ENCODE measurements at places on chromosomes 13 and 19. TPM values are rescaled to one million over a fixed set of nuclear protein-coding genes. Genes with fewer than 3 reads are reported as not detected.

- DNase-seq, result no peak
Measured at GRCh38 chr13:90447734-90448101, 899.8 kb upstream of the MIR17HG start.

DNA sequence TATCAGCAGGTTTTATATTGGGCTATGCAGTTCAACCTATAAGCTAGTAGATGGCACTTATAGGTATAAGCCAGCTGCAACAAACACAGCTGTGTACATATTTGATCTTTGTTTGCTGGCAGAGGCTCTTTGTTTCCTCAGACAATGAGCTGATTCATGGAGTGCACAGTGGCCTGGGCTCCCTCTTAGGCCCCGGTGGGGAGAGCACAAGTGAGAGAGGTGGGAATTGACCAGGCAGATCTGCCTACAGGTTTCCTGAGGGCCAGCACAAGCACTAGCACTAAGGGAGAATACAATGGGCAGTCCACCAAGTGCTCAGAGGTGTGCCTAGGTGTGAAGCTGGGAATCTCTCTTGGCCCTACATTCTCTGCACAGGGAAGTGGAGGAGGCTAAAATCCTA, 1390.7 kb downstream of the SLITRK5 start:
- DNase-seq, result no peak

The KIR3DL1 gene
- not detected for total RNA-seq

The ZNF555 gene
- total RNA-seq, result 13.9 TPM
